ENCODE measurements at places on chromosomes 2 and 18.

- DNase-seq: no peak
Observed at GRCh38 chr2:68727683-68728375, 6.8 kb upstream of the ARHGAP25 start.

GRCh38 chr2:46001741-46002506 is 295.3 kb upstream of the EPAS1 start:
- DNase-seq: peak; percentile 48

DNA sequence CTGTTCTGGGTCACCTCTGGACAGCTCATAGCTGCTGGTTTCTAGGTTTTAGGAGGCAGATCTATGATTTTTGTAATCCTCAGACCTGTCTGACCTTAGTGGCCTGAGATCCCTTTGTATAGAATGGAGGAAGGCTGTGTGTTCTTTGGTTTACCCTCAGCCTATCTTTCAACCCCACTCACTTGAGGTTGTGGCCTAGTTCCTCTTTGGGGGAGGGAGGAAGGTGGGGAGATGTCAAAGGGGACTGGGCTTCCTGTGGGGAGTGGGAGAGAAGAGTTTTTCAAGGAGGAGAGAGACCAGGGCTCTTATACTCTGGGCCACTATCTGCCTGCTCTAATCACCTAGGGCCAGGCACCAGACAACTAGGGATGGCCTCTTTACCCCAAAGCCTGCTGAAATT is 28.5 kb downstream of the SEMA4F start:
- DNase-seq: no peak

DNA sequence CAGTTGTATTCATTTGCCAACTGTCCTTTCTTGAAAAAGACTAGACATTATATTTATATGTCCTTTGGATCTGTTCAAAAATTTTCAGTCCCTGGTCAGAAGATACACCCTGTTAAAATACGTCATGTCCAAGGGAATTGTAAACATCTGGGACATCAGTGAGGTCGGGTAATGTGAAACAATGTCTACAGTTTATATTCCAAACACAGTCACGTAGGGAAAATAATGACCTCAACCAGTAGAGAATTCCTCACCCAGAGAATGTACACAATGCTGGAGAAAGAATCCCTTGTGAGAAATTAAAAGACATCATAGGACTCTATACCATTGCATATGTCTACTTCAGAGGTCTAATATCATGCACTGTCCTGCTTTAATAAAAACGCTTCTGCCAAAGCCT is 888.0 kb upstream of the CHAC2 start:
- DNase-seq: no peak

- DNase-seq: no peak
Observed at GRCh38 chr18:497688-498087, 2.8 kb downstream of the COLEC12 start.

- DNase-seq: peak; percentile 17
Observed at GRCh38 chr2:170943041-170943440, 14.0 kb downstream of the GORASP2 start.

DNA sequence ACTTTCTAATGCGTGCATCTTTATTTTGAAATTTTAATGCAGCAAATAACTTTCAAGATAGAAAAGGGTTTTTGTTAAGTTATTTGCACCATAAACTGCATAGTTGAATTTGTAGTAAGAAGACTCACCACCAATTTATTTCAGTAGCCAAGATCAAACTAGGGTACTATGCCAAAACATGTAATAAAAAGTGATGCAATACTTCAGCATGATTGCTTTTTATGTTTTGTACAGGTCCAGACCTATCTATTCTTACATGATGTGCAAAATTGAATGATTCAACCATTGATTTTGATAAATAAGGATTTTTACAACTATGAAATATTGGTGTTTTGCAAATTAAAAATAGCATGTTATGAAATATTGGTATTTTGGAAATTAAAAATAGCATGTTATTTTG is 26.7 kb downstream of the AGPS start:
- peak; percentile 65 for DNase-seq

GRCh38 chr2:111919365-111919764 is 21.0 kb downstream of the MERTK start:
- DNase-seq: no peak

GRCh38 chr2:137770166-137770565 is 194.1 kb upstream of the HNMT start:
- DNase-seq: no peak

GRCh38 chr2:196607073-196607472 is 32.4 kb upstream of the CCDC150 start:
- peak; percentile 81 for DNase-seq

DNA sequence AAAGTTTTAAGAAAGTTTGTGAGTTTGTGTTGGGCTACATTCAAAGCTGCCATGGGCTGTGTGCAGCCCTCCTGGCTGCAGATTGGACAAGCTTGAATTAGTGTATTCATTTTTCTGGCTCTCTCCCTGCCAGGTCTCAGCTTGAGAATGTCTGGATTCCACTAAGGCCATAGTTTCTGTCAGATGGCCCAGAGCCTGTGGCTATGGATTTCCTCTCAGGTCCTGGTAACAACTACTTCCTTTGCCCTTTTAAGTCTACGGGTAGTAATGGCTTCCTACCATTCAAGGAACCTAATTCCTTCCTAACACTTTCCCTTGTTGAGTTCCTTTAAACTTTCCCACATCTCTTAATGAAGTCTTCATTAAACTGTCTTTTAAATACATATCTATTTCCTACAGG is 24.3 kb upstream of the PSMD14 start:
- peak; percentile 8 for DNase-seq

DNA sequence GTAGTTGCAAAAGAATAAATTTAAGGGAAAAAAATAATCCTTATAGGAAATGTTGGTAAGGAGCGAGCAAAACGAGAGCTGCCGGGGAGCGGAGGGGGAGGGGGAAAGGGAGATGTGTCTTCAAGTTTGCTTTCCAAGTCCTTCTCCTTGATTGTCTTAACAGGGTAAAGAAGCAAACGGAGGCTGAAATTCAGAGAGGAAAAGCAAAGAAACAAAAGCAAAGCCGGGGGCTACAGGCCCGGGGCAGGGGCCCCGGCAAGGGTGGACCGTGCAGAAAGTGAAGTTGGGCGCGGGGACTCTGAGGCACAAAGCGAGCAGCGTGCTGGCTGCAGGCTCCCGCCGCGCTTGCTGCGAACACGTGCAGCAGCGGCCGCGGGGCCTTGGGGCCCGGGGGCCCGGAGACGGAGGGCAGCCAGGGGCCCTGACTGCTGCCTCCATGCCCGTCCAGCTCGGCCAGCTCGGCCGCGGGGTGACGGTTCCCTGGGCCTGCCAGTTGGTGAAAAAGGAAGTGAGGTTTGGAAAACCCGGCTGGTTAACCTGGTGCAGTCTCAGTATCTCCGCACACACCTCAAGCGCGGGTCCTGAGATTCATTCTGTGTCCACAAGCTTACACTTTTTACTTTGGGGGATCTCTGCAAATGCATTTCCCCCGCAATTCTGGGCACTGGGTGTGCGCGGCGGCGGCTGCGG is 4.1 kb downstream of the BCL11A start:
- peak; percentile 63 for DNase-seq

- DNase-seq: no peak
Observed at GRCh38 chr2:7373156-7373555, 455.9 kb downstream of the RNF144A start.

- DNase-seq: peak; percentile 99
Observed at GRCh38 chr2:218406209-218406948, 6.7 kb downstream of the CTDSP1 start.

DNA sequence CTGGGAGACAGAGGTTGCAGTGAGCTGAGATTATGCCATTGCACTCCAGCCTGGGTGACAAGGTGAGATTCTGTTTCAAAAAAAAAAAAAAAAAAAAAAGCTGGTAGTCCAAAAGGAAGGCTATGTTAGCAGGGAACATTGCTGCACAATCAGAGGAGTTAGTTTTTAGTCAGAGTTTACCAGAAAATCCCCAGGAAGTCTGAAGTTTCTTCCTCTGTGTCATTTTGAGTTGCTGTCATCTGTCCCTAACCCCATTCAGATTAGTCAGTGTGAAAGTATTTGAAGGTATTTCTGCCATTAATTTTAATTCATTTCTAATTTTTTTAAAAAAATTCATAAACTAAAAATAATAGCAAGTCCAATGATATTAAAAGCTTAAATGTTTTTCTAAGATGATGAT is 33.5 kb upstream of the CERS6 start:
- no peak for DNase-seq

- no peak for DNase-seq
Observed at GRCh38 chr2:233438573-233439147, 84.4 kb downstream of the DGKD start.

DNA sequence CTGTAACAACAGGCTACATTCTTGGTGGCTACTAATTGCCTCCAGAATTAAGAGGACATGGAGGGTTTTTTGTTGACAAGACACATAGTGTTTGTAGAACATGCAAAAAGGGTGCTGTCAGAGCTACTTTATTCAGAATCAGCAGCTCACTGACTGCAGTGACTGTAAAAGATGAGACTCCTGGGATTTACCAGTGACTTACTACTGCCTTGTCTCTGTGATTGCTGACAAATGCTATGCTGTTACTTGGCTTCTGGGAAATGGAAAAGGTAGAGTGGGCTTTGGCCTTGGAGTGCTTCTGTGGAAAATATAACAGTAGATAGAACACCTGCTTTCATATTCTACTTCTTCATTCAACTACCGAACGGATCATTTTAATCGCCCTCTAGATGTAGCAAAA is 47.8 kb downstream of the GREB1L start:
- DNase-seq: no peak

DNA sequence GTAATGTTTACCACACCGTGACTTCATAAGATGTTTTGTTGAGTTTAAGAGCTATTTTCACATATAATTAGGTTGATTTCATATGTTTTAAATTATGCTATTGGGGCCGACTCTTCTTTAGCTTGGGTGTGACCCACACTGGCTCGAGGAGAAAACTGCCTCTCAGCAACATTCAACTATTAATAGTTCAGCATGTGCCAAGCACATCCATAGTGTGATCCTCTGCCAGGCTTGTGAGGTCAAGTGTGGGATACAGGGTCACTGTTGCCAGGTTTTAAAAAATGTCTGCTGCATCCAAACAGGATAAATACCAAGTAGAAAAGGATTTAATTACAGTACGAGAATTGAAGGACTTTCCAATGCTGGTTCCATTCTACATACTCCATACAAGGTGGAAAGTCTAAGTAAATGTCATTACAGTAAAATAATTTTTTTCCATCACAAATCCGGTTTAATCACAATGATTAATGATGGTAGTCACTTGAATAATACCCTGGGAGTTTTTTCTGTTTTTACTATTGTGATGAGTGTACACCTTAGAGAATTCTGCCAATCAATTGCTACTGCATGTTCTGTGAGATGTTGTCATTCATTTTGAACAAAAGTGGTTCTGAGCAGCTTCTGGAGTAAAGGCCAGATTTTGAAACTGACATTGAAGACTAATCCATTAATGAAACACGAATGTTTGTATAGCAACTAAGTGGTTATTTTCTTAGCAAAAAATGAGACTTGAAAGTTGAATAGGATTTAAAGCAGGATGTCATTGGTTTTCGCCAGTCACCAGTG is 84.5 kb downstream of the ABI2 start:
- no peak for DNase-seq

- no peak for DNase-seq
Observed at GRCh38 chr18:1653873-1654272, 749.2 kb downstream of the ADCYAP1 start.

DNA sequence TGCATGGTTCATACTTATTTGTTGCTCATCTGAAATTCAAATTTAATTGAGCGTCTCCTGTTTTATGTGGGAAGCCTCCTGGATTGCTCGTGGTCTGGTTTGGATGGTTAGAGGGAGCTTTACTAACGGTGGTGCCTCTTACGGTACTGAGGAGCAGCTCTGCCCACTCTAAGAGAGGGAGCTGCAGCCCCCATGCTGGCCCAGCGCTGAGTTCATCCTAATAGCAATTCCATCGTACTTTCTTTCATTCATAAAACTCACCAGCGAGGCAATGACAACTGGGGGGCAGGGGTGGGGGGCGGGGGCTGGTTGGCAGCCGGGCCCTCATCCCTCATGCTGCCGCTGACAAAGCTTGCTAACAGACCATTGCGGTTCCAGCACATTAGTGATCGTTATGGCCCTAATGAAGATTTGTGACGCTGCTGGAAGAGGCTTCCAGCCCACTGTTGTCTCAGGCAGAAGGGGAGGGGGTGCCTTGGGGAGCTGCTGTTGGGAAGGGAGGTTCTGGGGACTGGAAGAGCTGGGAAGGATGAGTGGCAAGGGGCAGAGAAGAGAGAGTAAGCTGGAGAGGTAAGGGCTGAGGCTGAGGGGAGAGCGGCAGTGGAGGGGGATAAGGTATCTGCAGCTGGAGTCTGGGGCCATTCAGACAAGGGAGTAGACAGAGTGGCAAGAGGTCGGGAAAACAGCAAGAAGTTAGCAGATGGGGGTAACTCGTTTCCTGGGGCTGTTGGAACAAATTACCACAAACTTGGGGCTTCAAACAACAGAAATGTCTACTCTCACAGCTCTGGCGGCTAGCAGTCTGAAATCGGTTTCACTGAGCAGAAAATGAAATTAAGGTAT is 238.1 kb downstream of the LPIN1 start:
- DNase-seq: no peak

DNA sequence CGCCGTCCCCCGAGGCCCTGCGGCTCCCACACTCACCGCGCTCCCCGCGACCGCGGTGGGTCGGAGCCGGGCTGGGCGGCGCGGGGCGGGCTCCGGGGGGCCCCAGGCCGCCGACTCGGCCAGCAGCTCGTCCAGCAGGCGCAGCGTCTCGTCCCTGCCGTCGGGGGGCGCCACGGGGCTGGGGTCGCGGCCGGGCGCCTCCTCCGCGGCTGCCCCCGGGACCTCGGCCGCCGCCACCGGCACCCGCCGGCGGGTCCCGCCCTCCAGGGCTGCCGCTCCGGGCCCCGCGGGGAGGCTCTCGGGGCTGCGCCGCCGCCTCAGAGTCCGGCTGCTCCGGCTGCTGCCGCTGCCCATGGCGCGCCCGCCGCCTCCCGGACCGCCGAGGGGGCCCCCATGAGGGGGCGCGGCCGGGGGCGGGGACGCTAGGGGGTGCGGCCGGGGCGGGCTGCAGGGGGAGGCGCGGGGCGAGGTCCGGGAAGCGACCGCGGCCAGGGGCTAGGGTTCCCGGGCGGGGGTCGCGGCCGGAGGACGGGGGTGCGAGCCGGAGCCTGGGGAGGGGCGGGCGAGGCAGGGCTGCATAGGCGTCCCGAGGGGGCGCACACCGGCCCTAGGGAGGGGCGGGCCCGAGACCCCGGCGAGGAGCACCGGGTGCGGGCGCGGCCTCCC is at the start of gene CYS1:
Gene CYS1, minus strand, starts transcription at position 542 of the 666 bp plus-strand sequence. Its CDS starts 188 bp downstream, at position 354.
- peak; percentile 67 for DNase-seq

DNA sequence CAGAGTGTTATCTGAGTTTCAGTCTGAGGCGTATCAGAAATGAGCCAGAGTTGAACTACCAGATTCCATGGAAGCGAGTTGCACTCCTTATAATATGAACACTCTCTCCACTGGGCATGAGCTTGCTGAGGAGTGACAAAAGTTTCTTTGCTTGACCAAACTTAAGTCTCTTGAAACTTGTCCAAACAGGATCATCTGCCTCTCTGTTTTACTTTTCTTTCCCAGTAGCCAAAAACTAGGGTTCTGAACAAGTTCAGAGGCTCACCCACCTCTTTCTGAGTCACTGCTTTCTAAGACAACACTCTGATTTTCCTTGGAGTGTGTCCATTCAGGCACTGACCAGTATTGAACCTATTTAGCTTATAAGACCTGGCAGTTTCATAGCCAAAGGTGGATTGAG is 233.2 kb upstream of the TCF4 start:
- DNase-seq: peak; percentile 35
